ENCODE measurements at places on chromosomes 13 and 19.
A peak's percentile ranks its signal among the peaks of the same experiment; 100 is the strongest.

GRCh38 chr13:97976610-97977521 lies 23.4 kb downstream of the IPO5 start:
- ATAC-seq = peak; percentile 65

DNA sequence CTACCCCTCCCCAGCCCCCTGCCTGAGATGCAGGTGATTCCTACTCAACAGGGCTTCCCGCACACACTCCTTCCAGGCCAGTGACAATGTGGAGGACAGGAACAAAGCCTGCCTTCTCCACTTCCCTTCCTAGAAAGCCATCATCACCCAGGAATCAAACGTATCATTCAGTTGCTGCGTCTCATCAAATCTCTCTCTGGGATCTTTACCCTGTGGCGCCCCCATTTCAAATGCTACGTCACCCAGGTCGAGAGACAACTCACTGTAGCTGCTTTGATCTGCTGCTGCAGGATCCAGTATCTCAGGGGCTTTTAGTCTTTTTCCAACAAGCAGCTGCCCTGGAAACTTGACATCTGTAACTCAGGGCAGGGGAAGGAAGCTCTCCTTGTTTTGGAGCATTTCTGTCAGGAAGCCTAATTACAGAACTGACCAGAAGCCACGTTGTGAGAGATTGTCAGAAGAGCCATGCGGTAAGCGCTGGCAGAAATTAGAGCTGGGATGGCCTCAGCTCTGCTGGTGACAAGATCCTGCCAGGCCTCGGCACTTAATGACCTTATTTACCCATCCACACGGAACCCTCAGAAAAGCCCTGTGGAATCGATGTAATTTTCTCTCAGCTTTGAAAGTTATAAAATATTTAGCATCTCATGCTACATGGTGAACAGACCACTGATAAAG lies 140.5 kb downstream of the STK24 start:
- ATAC-seq = no peak

GRCh38 chr19:3516675-3517207 lies 10.6 kb downstream of the FZR1 start:
- ATAC-seq = peak; percentile 93

- no peak for ATAC-seq
These were observed 1.5 kb downstream of the NUMBL start for GRCh38 chr19:40688987-40689338.

DNA sequence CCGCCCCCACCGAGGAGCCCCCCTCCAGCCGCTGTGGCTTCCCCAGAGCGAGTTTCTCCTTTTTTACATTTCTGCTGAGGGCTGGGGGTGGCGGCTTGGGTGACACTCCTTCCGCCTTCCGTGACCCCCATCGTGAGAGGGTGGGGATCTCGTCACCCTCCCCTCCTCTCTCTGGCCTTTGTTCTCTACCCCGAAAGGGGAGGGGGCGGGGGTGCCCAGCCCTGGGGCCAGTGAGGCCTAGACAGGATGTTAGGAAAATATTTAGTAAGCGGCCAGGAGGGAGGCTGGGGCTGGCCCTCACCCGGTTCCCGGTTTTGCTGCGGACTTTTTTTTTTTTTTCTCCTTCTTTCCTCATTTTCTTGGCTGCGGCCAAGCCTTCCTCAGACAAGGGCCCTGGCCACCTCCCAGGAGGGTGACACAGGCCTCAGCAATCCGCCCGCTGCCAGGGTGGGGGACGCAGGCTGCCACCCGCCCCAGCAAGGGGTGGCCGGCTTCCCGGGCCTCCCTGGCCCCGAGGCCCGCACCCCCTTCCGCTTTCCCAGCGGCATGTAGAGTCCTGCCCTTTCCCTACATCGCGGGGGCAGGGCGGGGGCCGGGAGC lies 3.9 kb downstream of the MIDN start:
- ATAC-seq = peak; percentile 24

- no peak for ATAC-seq
These were observed 176.2 kb downstream of the URI1 start for GRCh38 chr19:30118221-30118620.

GRCh38 chr13:82116422-82116989 lies 1765.8 kb downstream of the SLITRK1 start:
- ATAC-seq = no peak

- ATAC-seq = peak; percentile 12
These were observed 148.6 kb downstream of the IER2 start for GRCh38 chr19:13298565-13299481.

DNA sequence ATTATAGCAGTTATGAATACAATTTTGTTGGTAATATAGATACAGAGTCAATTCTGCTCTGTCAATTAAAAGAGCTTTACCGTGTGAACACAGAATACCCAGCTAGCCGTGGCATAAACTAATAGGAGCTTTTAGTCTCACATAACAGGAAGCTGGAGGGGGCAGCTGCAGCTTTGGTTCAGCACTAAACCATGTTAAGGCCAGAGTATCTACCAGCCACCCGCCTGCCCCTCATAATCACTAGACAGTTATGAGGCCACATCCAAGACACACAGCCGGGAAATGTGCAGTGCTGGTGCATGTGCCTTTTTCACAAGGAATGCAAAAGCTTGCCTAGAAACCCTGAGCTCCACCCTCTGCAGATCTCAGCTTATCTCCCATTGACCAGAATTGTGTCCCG lies 62.3 kb downstream of the SGCG start:
- ATAC-seq = no peak

- no peak for ATAC-seq
These were observed 21.5 kb downstream of the OLFM4 start for GRCh38 chr13:53050151-53050550.

- no peak for ATAC-seq
These were observed 4.6 kb downstream of the RNASEH2B start for GRCh38 chr13:50914176-50914700.

GRCh38 chr13:33865945-33866344 lies 48.0 kb downstream of the RFC3 start:
- peak; percentile 79 for ATAC-seq

GRCh38 chr13:110005563-110005962 lies 219.2 kb upstream of the IRS2 start:
- ATAC-seq = no peak

DNA sequence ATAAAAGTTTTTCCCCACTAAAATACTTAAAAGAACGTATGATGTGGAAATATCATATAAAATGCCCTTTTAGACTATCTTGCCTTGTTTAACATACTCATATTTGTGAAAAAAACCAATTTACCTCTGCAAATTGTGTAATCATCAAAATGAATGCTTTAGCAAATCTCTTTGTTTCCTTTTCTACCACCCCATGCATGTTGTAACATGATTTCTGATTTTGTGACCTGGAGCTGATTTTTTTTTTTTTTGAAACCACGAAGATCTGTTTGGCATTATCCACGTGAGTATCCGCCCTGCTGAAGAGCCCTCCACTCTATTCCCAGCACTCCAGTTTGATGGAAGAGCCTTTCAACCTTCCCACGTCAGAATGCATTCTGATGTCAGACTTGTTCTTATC lies 245.8 kb upstream of the NBEA start:
- ATAC-seq = no peak

GRCh38 chr13:27395007-27395510 lies 29.4 kb upstream of the GTF3A start:
- no peak for ATAC-seq

DNA sequence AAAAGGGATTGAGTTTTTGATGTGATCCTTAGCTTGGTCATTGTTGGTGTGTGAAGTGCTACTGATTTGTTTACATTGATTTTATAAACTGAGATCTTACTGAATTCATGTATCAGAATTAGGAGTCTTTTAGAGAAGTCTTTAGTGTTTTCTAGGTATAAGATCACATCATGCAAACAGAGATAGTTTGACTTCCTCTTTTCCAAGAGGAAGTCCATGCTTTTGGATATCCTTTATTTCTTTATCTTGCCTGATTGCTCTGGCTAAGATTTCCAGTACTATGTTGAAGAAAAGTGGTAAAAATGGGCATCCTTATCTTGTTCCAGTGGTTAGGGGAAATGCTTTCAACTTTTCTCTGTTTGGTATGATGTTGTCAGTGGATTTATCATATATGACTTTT lies 561.2 kb upstream of the SLITRK1 start:
- no peak for ATAC-seq

GRCh38 chr13:108463340-108463739 lies 166.1 kb upstream of the MYO16 start:
- ATAC-seq = no peak

GRCh38 chr19:35318679-35319448 lies 10.1 kb upstream of the CD22 start:
- peak; percentile 63 for ATAC-seq

DNA sequence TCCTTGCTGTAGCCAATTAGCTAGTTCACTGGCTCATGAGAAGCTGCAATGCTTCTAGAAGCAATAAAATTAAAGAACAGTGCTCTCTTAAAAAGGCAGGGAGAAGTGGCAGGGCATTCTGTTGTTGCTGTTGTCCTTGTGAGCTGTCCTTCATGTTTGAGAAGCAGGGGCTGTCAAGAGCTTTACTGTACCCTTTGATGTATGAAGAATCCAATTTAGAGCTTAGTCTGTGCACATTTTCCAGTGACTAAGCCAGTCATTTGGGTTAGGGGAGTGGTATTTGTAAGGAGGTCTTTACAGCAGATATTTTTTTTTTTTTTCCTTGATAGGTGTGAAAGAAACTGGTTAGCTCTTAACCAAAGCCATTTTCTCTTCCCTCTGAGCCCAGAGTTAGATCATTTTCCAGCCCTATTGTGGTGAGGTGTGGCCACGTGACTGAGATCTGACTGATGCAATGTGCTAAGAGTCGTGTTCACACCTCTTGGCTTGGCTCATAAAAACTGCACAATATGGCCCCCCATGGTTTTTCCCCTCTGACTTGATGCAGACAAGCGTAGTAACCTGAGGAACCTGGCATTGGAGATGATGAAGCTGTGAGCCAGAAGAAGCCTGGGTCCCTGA lies 309.6 kb upstream of the TMTC4 start:
- ATAC-seq = no peak

DNA sequence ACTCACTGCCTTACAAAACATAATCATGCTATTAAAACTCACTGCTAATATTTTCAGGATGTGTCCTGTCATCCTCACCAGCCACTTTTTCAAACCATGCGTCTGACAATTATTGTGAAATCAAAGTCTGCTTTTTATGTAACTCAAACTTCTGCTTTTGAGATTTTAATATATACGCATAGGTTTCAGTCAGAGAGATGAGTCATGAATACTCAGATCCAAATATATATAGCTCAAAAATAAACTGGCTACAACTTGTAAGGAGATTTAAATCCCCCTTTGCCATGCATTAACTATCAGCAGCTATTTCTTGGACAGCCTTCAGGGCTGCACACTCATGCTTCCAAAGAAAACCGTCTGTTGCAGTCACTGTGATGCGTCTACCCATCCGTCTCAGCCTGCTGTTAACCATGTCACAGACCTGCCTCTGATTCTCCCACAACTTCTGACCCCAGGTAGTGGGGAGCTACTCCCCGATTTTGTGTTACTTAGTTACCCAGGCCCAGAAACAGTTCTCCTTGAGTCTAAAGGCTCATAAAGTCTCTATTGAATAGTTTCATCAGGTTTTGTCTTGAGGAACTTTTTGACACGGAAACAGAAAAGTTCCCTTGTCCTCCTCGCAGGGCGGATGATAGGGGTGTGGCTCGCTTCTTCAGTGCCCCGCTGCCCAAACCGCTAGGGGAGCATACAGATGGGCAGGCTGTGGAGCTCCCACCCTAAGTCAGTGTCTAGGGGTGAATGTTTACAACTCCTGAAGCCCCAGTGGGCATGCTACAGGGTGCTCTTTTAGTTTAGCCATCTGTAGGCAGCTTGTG lies 33.8 kb upstream of the SGCG start:
- no peak for ATAC-seq

DNA sequence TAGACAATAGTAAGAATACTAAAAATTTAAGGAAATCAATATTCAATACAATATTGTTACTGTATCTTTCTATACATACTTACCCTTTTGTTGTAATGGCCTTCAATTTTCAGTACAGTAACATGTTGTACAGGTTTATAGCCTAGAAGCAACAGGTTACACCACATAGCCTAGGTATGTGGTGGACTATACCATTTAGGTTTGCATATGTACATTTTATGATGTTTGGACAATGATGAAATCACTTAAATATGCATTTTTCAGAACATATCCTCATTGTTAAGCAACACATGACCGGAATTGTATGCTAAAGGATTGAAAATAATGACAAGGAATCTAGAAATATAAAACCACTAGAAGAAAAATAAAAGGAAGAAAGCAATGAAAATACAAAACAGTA lies 611.4 kb downstream of the DACH1 start:
- no peak for ATAC-seq

Measured in stimulated activated memory B cell treated with anti-CD40 and anti-IgM and Interleukin-4, amounts not matched to agents 10 μg/mL and 1 μg/mL and 100 μg/mL, for 72 hours (primary cell).